ENCODE measurements at places on chromosomes 6 and 20.
A peak's percentile ranks its signal among the peaks of the same experiment; 100 is the strongest.

- no peak for DNase-seq
These were observed 120.1 kb downstream of the IRF4 start for GRCh38 chr6:511488-512137.

GRCh38 chr20:13277663-13278295 is 56.7 kb downstream of the ISM1 start:
- no peak for DNase-seq

GRCh38 chr6:2245877-2246863 is 765 bp upstream of the GMDS start:
- DNase-seq, result peak; percentile 80

DNA sequence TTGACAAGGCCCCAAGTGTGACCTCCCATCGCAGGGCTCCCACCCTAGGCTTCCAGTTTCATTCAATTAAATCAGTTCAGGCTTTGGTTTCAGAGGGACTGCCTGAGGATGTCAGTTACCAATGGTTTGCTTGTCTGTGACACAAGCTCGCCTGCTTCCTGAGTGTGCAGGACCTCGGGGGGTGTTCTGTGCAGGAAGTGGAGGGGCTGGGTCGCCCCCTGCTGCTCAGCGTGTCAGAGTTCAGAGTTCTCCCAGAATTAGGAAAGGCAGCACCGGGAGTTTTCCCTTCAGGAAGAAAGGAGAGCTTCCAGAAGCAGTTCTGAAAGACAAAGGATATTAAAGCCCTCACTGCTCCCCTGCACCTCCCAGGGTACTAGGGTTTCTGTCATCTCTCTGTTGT is 50.8 kb upstream of the TGM3 start:
- no peak for DNase-seq

DNA sequence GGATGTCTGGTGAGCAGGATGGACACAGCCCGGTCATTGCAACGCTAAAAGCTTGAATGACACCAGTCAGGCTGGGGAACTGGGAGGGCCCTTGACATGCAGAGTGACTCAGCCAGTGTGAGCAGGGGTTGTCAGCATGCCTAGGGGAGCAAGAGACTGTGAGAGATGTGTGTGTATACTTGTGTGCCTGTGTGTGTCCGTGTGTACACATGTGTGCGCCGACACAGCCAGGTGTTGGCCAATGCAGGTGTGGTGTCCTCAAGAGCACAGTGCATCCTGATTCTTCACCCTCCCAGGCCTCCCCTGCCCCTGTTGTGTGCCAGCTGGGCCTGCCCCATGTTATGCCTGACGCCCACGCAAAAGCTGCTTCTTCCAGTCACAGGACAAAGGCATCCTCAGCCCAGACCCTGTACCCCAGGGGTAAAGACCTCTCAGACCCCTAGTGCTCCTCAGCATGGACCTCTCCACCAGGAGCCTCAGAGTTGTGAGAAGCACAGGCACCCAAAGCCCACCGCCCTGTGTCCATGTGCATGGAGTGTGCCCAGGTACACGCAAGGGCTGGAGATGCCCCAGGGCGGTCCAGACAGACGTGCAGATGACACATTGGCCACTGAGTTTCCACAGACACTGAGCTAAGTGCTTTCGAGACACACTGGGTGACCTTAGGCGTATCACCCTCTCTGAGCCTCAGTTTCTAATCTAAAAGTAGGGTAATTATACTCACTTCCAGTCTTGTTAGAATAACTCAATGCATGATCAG is 16.6 kb downstream of the NRSN2 start:
- no peak for DNase-seq

GRCh38 chr6:138086573-138087196 is 20.5 kb downstream of the PERP start:
- DNase-seq, result no peak

GRCh38 chr20:17172836-17173516 is 53.9 kb upstream of the PCSK2 start:
- DNase-seq, result no peak

- no peak for DNase-seq
These were observed 46.3 kb downstream of the HBS1L start for GRCh38 chr6:135008072-135008940.

DNA sequence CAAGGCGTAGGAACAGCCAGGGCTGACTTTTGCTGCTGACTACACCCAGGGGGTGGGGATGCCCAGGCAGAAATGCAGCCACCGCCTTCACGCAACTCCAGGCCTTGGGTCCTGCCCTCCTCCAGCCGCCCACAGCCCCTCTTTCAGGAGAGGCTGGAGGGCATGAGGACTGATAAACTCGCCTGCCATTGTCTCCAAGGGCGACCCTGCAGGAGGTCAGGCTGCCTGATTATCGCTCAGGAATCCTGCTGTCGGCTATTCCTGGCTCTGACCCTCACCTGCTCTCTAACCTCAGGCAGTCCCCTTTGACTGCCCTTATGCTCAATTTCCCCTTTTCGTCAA is 62.0 kb upstream of the HDDC2 start:
- no peak for DNase-seq

DNA sequence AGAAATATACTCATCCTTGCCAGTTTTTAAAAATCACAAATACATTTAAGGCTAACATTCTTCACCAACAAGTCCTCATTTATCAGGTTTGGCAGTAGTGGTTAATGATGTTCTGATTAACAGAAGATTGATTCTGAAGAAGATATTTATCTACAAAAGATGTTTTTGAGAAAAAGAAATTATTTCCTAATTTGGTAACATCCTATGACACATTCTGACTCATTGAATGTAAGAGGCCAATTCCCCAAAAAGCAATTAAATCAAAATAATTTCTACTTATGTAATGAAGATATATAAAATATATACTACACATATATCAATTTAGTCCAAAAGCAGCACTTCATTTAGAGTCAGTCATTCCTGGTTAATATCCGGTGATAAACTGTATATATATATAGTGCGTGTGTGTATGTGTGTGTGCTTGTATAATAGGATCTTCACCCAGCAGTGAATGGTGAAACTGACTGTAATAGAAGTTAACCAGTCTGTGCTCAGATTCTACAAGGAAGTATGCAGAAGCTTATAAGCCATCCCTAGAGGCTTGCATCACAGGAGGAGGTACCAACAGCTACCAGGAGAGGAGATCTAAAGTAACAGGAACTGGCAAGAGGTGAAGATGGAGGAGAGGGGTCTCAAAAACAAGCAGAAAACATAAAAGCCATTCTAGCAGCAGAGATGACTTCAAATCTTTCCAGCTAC is 82.9 kb upstream of the MARCKS start:
- peak; percentile 60 for DNase-seq

DNA sequence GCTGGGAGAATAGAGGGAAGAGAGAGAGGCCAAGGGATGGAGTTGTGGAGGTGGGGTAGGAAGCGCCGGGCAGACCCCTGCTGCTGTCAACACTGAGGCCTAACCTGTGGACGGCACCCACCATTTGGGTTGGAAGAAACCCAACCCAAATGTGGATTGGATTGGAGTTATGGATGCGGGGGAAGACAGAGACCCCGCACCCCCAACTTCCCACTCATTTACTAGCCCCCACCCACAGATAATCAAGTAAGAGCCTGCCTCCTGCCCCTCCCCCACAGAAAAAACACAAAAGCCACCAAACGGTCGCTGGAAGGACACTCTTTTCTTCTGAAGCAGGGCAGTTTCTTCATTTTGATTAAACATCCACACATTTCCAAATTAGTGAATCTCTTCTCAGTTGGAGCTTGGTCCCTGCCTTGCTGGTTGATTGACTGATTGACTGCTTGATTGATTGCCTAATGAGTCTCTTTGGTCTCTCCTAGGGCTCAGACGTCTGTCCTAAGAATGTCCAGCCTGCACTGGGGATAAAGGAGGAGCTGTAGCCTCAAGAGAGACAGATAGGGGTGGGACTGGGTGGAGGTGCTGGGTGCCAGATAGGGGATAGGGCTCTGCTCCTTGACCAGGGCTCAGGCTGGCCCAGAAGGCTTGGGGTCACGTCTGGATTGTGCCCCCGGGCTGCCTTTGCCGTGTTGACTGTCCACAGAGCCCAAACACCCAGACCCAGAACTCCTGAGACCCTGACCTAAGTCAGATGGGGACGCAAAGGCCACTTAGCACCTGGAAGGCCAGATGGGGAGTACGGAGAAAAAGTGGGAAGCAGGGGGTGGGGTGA is 74.9 kb upstream of the FOXP4 start:
- DNase-seq, result no peak

GRCh38 chr20:22462975-22463914 is 121.1 kb downstream of the FOXA2 start:
- DNase-seq, result no peak

GRCh38 chr6:45801471-45802289 is 214.0 kb downstream of the CLIC5 start:
- DNase-seq, result no peak

DNA sequence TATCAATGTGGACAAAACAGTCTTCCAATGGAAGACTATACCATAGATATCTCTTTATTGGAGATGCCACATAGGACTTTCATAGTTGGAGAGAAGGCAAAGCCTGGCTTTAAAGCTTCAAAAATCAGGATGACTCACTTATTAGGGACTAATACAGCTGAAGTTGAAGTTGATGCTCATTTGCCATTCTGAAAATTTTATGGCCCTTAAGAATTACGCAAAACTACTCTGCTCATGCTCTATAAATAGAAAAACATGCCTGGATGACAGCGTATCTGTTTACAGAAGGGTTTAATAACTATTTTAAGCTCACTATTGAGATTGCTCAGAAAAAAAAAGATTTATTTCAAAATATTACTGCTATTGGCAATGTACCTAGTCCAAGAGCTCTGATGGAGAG is 155.5 kb upstream of the DST start:
- DNase-seq, result no peak

- no peak for DNase-seq
These were observed 10.7 kb upstream of the ADRM1 start for GRCh38 chr20:62292108-62292507.

DNA sequence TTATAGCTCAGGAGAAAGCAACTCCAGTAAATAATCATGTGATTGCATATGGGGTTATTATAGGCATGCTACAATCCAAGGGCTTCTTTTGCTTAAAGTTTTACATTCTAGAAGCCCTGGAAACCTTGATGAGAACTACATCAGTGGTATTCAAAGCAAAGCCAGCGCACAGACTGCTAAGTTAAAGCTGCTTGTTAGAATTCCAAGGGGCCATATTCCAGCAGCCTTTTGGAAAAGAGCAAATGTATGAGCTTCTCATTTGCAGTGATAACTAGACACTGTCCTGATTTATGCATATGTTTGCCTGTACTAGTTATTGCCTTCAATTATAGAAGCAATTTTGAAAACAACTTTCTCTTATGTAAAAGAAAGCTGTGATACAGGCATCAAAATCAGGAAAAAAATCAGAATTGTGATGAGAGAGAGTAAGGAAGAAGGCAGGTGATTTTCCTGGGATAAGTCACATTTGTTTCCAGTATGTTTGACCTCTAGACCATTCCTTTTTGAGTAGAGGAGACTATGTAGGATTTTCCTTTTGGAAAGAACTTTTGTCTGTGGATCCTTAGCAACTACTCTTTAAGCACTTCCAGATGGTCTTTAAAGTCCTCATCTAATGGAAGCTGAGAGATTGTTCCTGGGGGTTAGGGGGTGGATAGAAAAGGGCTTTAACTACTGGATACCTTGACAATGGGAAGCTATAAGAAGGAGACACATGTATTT is 159.2 kb downstream of the PLCB4 start:
- DNase-seq, result no peak

DNA sequence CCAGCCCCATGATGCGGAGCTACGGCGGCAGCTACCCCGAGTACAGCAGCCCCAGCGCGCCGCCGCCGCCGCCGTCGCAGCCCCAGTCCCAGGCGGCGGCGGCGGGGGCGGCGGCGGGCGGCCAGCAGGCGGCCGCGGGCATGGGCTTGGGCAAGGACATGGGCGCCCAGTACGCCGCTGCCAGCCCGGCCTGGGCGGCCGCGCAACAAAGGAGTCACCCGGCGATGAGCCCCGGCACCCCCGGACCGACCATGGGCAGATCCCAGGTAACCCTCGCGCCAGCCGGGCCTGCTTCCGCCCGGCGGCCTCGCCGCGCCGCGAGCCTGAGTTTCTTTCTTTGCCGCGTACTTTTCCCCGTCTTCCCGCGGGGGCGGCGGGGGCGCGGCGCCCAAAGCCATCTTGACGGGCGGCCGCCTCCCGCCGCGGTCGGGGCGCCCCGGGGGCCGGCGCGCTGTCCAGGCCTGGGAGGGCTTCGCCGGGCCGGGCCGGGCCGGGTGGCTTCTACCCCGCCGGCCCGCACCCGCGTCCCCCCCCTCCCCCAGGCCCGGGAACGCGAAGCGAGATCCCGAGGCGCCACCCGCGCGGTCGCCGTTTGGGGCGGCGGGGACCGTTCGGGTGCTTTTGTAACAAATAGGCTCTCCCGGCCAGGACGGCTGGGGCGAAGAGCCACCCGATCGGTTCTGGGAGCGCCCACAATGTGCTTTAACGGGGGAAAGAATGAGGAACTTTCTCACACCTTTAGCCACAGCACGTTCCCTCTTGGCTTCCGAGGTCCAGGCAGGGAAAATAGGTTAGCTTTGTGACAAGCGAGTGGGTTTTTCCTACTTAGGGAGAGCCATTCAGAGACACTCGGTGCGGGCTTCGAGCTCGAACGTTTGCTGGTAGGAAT is 2.3 kb downstream of the ARID1B start:
- no peak for DNase-seq

DNA sequence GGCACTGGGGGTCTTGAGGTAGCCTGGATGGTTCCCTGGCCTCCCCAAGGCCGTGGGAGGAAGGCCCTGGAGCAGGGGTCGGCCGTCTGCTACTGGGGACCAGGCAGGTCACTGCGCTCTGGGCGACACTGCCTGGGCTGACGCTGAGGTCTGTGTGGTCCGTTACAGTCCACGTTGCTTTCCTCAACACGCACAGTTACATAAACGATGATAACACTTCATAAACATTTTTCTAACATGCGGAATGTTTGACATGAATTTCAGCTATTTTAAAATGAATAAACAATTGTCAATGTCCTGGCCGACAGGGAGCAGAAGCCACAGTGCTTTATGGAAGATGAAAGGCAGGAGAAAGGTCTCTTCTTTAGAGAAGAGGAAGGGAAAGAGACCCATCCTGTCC is 10.2 kb upstream of the RBBP8NL start:
- DNase-seq, result no peak

GRCh38 chr20:63009988-63010769 is 3.4 kb upstream of the BHLHE23 start:
- DNase-seq, result no peak

DNA sequence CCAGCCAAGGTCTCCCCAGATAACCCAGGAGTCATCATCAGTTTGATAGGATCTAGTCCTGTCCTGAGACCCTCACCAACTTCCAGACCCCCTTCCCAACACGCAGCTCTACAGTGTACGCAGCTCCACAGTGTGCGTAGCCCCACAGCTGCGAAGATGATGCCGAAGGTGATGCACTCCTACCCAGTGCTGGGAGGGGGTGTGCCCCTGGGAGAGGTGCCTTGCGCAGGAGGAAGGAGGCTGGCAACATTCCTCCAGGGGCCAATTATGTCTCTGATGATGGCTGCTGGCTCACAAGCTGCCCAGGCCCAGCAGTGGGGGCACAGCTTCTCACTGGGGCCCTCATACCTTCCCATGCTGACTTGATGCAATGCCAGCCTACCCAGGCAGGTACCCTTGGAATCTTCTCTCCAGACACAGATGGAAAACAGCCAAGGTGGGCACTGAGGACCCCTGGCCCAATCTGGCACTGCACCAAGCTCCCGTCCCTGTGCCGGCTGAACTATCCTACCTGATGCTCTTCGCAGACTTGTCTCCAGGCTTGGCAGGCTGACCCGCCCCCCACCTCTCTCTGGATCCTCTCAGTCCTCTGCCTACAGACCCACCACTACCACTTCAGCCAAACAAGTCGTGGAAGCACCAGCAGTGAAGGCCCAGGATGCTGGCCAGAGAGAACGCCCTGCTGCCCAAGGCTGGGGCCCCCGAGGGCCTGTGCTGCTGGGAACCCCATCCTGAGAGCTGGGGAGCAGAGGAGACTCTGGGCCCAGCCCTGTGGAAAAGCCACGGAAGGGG is 1.4 kb downstream of the ZNF512B start:
- DNase-seq, result no peak

- DNase-seq, result no peak
These were observed 27.3 kb upstream of the STX16 start for GRCh38 chr20:58623579-58624473.
